ENCODE measurements at places on chromosomes 1 and 21.

DNA sequence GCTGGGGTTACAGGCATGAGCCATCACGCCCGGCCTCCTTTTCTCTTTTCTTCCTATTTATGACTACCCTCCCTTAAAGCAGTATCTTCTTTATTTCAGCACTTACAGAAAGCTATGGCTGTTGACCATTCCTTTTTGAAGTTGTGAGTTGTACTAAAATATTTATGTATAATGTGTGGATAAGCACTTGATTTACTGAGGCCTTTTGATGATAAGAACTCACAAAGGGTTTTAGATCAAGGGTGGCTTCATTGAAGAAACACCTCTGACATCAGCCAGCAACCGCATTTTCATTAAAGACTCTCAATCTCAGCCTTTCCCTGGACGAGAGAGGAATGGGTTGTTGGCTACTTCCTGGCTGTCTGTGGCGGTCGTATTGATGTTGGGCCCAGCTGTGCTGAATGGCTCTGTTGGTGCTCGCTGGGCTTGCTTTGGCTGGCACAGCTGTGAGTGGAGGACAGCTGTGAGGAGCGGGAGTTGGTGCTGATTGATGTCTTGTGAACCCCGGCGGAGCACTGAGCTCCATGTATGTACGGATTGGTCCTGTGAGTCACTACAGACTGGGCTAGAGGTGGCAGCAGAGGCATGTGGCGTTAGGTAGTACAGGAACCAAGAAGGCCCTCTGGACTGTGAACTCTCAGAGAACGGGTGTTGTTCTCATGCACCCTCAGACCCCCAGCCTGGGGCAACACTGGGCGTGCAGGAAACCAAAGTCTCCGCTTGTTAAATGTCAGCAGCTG, 208.8 kb downstream of the KIF26B start:
- no peak for DNase-seq

DNA sequence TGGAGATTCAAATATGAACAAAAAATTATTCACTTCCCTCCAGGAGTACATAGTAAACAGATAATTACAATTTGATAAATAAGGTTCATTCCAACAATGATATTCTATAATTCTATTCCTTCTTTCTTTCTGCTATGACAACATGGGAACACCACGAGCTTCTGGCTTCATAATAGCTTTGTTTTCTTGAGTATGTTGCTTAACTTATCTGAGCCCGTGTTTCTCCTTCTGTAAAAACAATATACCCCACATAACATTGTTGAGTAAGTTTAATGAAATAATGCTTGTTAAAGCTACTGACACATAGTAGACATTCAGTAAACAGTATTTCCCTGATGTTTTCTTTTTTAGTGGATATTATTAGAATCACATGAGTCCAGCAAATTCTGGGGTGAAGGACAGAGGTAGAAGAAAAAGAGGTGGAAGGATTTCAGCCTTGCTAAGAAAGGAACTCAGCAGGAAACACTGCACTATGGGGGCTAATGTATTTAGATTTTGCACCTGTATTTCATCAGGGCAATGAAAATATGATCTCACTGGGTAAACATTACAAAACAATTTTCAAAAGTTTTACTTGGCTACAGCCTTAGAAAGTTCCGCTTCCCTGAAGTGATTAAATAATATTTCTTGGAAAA, 430.8 kb upstream of the C1orf87 start:
- no peak for DNase-seq

DNA sequence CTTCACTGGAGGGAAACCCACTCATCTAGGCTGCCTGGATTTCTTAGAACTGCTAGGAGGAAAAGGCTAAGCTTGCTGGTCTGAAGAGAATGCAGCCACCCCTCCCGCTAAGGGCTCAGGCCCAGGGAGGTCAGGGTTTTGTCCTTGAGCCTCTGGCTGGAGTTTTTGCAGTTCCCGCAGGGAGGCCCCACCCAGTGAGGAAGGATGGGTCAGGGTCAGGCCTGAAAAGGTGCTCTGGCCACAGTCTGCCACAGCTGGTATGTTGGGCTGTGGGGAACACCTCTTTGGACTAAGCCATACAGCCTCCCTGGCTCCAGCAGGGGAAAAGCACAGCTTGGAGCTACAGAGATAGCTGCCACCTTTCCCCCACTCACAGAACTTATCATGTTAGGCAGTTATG, 71.4 kb upstream of the PAPPA2 start:
- DNase-seq, result no peak

DNA sequence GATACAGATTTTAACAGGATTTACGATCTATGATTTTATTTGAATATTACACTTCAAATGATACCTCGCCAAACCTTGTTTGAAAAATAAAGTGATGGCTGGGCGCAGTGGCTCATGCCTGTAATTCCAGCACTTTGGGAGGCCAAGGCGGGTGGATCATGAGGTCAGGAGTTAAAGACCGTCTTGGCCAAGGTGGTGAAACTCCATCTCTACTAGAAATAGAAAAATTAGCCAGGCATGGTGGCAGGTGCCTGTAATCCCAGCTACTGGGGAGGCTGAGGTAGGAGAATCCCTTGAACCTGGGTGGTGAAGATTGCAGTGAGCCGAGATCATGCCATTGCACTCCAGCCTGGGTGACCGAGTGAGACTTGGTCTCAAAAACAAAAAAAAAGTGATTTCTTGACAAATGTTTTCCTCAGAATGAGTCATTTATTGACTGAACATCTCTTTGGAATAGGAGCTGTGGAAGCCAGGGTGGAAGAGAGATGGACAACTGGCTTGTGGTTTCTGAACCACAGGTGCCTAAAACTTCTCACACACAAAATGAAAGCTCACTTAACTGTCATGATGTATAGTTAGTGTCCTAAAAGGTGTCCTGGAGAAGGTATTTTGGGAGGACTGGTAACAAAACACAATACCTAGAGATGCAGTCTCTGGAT, 11.9 kb downstream of the PKNOX1 start:
- DNase-seq, result no peak

- DNase-seq, result peak; percentile 44
Measured at GRCh38 chr1:154941333-154942013, 5.0 kb upstream of the PMVK start.

DNA sequence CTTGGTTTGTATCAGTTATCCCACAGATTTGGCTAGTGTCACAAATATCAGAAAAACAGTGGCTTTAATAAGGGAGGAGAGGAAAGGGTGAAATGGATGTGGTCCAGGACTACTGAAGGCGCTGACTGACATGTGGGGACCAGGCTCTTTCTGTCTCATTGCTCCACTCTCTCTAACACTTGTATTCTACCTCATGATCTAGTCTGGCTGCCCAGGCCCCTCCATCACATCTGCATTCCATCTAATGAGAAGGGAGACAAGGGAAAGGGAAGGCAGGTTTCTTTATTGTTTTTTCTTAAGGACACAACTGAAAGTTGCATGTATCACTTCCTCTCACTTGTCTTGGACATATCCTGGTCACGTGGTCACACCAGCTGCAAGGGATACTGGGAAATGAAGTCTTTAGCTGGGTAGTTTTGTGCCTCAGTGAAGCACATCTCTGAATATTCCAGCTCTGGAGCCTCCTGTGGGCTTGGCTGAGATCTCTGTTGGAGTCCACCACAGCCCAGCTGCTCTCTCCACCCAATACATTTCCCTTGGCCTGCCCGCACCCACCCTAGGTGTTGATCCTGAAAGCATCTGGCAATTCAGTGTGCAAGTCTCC, 42.0 kb upstream of the PADI2 start:
- DNase-seq, result no peak
